Stimulated activated memory B cell treated with anti-CD40 and anti-IgM and Interleukin-4, amounts not matched to agents 10 μg/mL and 1 μg/mL and 100 μg/mL, for 72 hours (primary cell): ENCODE measurements at places on chromosomes 4 and X.

DNA sequence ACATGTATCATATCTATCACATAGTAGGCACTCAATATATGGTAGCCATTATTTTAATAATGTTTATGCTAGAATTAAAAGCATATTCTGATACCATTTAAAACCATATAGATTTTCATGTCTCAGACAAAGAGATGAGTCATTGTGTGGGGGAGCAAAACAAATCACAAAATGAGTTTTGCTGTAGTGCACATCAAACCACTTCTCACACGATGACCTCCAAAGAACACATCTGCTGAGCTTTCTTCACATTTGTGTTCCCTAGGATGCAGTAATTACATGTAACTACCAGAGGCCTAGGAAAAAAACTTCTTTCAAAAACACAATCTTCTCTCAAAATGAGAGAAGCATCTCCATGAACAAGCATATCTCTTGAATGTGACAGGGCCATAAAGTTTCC lies 56.1 kb upstream of the BRS3 start:
- ATAC-seq, result no peak

GRCh38 chrX:55033429-55033828 lies 2.7 kb upstream of the ALAS2 start:
- ATAC-seq, result no peak

- no peak for ATAC-seq
Measured at GRCh38 chrX:27086237-27086636, 376.9 kb downstream of the PPP4R3C start.

- ATAC-seq, result no peak
Measured at GRCh38 chr4:133982533-133983224, 218.9 kb downstream of the PABPC4L start.

GRCh38 chr4:108709234-108709633 lies 53.6 kb downstream of the ETNPPL start:
- peak; percentile 39 for ATAC-seq

DNA sequence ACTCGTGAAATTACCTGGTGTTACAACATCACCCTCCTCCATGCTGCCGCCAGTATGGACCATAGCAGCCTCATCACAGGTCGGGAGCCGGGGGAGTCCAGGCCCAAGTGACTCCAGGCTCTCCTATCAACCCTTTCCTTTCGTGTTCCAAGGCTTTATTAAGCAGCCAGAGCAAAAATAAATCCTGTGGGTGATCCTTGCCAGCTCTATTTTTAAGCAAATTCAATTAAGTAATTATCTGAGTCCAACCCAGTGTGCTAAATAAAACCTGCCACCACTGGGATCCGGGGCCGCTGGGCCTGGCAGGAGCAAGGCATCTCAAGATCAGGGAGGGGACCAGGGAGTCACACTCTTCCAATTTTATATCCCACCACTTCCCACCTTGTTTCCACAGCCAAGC lies 80.7 kb upstream of the PRPS1 start:
- ATAC-seq, result no peak

DNA sequence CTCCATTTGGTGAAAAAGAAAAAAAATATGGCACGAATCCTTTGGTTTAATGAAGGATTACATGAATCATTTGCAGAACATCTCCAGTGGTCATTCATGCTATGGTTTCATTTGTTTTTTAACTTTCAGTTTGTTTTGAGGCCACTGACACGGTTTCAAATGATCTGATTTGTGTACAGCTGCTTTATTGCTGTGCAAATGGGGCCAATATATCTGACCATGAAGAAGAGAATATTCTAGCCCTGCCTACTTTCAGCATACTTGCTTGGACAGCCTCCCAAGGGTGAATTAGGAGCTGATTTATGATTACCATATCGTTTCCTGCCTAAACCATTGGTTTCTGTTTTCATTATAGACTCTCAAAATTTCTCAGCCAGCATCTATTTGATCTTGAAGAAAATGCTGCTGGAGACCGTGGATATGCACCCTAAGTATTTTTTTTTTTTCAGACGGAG lies 30.7 kb downstream of the SPARCL1 start:
- ATAC-seq, result no peak

DNA sequence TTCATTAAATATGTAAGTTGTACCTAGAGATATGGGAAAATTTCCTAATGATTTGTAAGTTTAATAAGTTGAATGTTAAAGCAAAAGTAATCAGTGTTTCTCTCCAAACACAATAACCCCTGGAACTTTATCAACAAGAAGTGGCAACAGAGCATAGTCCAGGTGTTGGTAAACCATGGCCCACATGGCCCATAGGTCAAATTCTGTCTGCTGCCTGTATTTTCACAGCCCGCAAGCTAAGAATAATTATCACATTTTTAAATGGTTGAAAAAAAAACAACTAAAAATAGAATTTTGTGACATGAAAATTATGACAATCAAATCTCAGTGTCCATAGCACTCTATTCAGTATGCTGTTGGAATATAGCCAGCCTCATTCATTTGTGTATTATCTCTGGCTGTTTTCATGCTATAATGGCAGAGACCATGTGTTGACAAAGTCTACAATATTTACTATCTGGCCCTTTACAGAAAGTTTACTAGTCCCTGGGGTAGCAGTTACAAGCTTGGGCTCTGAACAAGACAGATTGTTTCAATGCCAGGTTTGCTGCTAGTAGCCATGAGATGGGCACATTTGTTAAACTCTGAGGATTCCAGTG lies 395.8 kb downstream of the GASK1B start:
- ATAC-seq, result no peak
